ENCODE measurements at places on chromosomes 3 and 15.

DNA sequence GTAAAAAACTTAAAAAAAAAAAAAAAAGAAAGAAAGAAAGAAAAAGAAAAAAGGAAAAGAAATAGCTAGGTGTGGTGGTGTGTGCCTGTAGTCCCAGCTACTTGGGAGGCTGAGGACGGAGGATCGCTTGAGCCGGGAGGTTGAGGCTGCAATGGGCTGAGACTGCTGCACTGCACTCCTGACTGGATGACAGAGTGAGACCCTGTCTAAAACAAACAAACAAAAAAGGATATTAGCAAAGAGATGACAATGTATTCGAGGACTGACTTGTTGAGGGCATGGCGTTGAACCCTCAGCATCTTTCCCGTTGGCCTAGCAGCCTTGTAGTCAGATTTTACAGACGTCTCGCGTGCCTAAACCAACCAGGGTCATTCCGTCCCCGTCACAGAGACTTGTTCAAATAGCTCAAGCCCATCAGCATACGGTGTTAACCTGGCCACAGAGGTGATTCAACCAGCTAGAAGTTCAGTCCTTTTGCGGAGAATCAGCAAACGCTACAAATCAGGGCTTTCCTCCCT lies 528 bp upstream of the NIT2 start:
- no peak for DNase-seq

DNA sequence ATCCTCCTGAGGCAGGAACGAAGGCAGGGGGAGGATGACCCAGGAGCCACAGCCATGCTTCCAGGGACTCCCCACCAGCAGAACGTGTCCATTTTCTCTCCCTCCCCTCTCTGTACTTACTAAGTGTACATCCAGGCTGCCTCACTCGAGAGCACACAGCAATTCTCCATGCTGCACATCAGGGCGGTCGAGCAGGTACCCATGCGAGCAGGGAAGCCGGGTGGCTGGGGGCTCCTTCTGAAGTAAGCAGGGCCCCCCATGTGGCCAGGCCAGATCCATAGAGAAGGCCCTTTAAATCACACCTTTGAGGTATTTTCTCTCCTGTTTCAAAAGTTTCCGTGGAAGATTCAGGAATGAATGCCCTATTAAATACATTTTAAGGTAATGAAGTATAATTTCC lies 41.2 kb upstream of the SLC6A11 start:
- DNase-seq: no peak

DNA sequence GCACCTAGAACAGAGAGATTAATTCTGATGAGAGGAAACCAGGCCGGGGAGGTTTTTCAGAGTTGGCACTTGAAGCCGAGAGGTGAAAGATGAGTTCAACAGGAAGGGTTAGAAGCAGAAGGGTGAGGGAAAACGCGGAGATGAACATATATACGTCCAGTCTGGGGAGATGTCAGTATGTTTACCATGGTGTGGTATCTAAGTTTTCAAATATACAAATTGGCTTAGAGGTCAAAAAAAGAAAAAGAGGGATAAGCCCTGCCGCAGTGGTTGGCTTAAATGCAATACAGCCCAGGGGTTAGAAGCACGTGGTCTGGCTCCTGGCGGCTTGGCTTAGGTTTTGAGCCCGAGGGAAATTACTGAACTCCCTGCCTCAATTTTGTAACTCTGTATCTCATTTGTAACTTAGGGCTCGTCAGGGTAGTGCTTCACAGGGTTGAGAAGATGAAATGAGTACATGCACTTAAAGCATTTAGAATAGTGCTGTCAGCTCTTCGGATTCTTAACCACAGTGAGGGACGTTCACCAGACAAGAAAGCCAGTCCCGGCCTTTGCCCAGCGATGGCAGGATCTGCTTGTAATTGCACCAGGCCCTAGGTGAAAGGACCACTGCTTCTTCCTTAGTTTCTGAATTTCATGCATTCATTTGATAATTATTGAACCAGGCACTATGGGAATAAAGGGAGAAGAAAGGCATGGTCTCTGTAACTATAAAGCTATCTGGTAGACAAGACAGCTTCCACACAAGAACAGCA lies 6.4 kb downstream of the HES1 start:
- DNase-seq: peak; percentile 24

- no peak for DNase-seq
Observed at GRCh38 chr15:31887246-31887645, 143.1 kb upstream of the CHRNA7 start.

- no peak for DNase-seq
Observed at GRCh38 chr15:43922021-43922420, 95.2 kb downstream of the WDR76 start.

GRCh38 chr3:107833722-107834416 lies 257.0 kb downstream of the CD47 start:
- no peak for DNase-seq

- no peak for DNase-seq
Observed at GRCh38 chr15:69973102-69973714, 124.5 kb downstream of the TLE3 start.

- DNase-seq: no peak
Observed at GRCh38 chr3:188183452-188183851, 29.5 kb downstream of the LPP start.

GRCh38 chr3:4992118-4992517 lies 12.9 kb downstream of the BHLHE40 start:
- no peak for DNase-seq

- no peak for DNase-seq
Observed at GRCh38 chr3:15959434-15959811, 161.6 kb upstream of the ANKRD28 start.

GRCh38 chr3:177203689-177204395 lies 6.6 kb upstream of the TBL1XR1 start:
- DNase-seq: no peak

DNA sequence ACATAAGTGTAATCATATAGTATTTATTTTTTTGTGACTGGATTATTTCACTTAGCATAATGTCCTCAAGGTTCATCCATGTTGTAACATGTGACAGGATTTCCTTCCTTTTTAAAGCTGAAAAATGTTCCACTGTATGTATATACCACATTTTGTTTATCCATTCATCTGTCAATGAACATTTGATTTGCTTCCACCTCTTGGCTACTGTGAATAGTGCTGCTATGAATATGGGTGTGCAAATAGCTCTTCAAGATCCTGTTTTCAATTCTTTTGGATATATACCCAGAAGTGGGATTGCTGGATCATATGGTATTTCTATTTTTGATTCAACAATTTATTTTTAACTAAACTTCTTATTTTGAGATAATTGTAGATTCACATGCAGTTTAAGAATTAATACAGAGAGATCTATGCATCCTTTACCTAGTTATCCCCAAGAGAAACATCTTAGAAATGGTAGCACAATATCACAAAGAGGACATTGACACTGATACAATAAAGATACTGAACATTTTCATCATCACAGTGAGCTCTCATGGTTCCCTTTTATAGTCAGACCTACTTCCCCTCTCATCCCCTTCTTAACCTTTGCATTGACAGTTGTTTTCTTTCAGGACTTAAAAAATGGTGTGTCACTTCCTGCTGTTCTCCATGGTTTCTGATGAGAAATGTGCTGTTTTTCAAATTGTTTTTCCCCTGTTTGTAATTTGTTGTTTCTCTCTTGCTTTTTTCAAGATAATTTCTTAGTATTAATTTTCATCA lies 90.1 kb downstream of the SATB1 start:
- no peak for DNase-seq

DNA sequence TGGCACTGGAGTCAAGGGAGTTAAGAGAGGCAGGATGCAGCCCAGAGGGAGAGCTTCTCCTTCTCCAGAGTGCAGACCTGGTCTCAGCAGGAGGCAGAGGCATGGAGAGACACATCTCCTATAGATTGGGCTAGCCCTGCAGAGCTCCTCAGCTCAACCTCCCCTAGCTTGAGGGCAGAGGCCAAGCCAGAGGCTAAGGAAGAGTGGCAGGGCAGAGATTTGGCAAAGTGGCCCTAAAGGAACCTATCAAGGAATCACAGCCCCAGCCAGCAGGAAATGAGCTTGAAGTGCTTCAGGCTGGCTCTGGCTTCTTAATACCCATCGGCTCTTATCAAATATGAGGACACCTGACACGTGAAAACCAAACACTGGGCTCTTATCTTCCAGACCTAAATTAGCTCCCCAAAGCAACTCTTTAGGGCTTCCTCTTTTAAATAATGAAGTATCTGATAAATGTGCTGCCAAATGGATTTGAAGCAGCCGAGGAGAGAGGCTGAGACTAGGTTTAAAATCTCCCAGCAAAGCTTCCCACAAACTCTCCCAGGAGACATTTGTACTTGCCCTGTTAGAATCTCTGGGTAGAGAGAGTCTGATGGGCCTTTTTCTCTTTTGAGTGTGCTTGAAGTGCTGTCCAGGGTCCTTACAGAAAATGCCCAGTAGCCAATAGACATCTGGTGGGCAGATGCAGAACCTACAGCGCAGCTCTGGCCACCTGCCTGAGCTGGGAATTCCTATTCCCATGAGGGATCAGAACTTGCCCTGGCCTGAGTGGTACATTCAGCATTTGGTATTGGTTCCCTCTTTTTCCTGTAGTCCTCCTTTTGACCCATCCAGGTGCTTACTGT lies 271.4 kb downstream of the CLSTN2 start:
- no peak for DNase-seq

- no peak for DNase-seq
Observed at GRCh38 chr15:41780266-41780665, 6.0 kb downstream of the MAPKBP1 start.

- peak; percentile 14 for DNase-seq
Observed at GRCh38 chr3:49785565-49786356, 581 bp downstream of the IP6K1 start.

DNA sequence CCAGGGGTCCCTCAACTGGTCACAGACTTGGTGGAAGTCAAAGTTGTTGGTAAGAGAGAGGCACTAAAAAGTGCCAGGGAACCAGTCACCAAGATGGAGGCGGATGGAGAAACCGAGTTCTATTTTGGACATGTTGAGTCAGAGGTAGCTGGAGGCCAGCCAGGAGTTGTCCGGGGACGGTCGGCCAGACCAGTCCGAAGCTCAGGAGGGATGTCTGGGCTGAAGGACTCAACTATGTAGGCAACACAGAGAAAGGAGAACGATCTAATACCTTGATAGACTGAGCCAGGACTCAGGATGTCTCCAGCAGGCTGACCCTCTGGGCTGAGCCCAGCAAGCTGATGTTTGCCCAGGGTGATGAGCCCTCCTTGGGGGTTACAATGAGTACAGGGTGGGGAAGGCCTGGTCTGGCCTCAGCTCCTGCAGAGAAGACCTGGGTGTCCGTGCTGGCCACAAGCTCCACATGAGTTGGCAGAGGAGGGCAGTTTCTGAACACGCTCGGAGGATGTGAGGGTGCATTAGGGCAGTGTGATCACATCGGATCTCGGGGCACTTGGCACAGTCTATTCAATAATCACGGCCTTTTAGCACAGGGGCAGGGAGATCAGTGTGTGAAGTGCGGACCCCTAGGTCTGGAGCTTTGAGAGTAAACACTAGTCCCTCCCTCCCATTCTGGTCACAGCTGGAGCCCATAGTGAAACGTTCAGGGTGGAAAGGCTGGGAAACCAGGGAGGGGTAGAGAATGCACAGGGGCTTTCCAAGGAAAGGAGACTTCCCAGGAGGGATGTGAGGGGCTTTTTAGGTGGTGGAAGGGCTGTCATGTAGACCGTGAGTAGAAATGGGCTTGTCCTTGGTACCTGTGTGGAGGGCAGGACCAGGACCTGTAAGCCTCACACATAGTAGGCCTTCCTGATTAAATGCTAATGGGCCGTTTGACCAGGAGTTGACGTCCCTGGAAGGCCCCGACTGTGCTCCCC lies 111.9 kb downstream of the ETFA start:
- no peak for DNase-seq

DNA sequence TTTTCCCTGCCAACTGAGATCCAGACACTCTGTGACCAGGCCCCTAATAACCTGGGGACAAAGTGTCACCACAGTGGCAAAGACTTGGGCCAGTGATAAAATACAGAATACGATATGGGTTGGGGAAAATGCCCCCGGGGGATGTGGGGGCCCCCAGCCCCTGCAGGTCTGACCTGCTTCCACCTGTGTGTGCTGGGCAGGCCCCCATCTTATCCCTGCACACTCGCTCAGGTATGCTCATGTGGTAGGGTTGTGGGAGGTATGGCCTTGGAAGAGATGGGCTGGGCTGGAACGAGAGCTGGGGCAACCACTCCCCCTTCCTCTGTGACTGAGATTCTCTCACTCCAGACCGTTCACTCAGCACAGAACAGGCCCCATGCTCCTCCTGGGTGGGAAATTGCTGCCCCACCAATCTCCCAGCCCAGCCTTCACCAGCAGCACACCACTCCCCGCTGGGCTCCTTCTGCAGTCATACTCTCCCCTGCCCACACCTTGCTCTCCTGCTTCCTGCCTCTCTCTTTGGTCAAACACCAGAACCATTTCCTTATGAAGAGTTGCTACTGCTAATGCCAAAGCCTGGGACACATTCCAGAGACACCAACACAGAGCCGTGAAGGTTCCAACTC lies 9.6 kb upstream of the CPEB1 start:
- no peak for DNase-seq

GRCh38 chr3:120440001-120440703 lies 10.6 kb downstream of the FSTL1 start:
- no peak for DNase-seq

GRCh38 chr3:70433091-70433490 lies 120.7 kb upstream of the MDFIC2 start:
- DNase-seq: no peak

DNA sequence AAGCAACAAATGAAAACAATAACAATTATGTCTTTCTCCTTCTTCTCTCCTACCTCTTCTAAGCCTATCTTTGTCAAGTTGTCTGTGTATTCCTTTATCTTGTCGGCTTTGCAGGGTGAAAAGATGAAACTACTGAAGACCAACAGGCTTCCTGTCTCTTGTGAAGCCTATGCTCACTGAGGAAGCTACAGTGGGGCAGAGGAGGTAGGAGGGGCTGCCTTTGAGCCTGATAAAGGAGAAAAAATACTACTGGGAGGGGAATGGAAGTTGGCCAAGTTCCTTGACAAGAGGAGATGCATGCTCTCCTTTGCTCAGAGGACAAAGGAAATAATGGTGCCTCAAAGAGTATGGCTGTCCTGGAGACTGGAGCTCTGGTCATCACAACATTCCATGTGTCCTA lies 92.0 kb downstream of the IGSF11 start:
- DNase-seq: no peak
